ENCODE measurements at places on chromosomes 4 and X. TPM values are rescaled to one million over a fixed set of nuclear protein-coding genes. Genes with fewer than 3 reads are reported as not detected.
A peak's percentile ranks its signal among the peaks of the same experiment; 100 is the strongest.

DNA sequence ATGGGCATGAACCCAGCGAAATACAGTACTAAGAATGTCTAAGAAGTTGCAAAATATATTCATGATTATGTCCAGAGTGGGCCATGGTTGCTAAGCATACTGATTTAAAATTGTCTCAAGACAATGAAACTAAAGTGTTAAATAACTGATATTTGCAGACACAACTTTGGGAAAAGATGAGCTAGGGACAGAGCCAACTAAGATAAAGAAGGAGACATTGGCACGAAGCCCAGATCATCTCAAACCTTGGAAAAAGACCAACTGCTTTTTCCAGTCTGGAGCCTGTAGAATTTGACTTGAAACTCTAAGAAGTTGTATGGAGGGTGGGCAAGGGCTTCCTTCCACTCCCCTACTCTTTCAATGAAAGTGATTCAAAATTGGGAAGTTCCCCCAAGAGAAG, 108.5 kb upstream of the GLRA2 start:
- DNase-seq: no peak

GRCh38 chr4:146514651-146515357, 6.9 kb downstream of the SLC10A7 start:
- no peak for DNase-seq

DNA sequence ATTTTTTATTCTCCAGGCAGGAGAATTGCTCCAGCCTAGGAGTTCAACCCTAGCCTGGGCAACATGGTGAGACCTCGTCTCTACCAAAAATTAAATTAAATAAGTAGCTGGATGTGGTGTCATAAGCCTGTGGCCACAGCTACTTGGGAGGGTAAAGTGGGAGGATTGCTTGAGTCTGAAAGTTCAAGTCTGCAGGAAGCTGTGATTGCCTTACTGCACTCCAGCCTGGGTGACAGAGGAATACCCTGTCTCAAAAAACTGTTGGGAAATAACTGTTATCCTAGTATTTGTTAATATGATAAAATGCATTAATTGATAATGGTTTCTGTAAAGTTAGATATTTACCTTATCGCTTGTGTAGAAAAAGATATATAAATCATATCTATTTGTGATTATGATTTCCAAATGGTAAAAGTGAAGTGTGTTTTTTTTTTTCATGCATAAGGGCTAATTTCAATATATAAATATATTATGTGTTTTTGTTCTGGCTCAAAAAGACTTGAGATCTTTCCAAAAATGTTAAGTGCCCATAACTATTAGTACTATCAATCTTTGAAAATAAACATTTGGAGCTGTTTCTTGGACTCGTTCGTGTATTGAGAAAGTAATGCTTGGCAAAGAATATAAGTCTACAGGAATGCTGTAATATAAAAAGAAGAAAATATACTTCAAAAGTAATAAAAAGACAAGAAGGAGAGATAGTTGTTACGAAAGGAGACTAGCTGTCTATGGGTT, 396.6 kb downstream of the ADGRL3 start:
- DNase-seq: no peak

- DNase-seq: no peak
These were observed 330.7 kb upstream of the RASGEF1B start for GRCh38 chr4:81802285-81802846.

DNA sequence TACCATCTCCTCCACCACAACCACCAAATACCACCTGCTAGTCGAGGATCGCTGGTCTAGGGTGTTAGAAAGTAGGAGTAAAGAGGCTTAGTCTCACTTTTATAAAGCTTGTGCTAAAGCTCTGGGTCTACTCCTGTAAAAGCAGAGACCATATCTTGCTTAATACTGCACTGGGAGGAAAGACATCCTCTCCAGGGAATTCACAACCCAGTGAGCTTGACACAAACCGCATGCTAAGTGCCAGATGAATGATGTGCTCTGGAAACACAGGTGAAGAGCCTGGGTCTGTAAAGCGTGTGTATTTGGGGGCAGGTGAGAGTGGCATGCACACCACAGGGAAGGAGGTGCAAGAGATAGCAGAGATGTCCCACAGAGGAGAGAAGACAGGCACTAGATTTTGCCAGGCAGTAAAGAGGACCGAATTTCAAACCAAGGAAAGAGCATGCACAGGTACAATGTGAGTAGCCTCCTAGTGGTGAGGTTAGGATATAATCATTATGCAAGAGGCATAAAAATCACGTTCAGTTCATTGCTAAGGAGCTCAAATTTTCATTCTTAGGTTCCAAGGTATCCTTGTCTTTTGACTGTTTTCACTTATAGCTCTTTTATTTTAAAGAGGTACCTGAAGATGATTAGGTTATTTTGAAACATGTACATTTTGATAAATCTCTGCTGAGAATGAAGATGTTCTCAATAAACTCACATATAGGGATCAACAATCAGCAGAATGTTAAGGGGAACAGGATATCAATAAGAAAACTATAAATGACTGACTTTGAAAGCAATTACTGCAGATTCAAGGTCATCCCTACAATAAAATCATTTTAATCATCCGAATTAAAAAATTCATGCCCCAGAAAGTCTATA, 20.7 kb downstream of the TAPT1 start:
- peak; percentile 37 for DNase-seq

DNA sequence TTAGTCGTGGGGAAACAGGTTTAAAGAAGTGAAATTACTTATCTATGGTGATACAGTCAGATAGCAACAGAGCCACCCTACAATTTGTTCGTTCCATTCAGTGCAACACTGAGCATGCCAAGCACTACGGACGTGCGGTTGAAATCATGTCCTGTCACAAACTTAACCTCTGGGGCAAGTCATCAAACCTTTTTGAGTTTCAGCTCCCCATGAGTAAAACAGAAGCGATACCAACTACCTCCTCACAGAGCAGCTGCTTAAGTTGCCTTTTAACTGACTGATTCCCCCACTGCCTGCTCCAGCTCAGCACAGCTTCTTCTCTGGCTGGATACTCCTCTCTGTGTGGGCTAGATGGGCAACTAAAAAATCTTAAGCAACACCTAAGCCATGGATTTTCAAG, 36.0 kb downstream of the LHFPL1 start:
- no peak for DNase-seq

DNA sequence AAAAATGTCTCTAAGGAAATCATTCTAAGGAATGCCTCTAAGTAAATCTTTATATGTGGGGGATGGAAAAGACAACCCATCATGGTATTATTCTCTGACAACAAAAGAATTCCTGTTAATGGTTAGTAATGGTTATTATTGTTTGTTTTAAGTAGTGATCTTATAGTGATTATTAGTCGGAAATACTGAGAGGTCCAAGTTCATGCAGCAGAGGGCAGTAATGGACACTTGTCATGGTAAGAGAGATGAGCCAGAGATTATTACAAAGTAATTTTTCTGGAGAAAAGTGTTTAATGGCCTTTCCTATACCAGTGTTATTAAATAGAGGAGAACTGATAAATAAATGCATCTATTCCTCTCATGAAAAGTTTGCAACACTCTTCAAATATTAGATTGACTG, 8.1 kb upstream of the DKK2 start:
- DNase-seq: no peak

DNA sequence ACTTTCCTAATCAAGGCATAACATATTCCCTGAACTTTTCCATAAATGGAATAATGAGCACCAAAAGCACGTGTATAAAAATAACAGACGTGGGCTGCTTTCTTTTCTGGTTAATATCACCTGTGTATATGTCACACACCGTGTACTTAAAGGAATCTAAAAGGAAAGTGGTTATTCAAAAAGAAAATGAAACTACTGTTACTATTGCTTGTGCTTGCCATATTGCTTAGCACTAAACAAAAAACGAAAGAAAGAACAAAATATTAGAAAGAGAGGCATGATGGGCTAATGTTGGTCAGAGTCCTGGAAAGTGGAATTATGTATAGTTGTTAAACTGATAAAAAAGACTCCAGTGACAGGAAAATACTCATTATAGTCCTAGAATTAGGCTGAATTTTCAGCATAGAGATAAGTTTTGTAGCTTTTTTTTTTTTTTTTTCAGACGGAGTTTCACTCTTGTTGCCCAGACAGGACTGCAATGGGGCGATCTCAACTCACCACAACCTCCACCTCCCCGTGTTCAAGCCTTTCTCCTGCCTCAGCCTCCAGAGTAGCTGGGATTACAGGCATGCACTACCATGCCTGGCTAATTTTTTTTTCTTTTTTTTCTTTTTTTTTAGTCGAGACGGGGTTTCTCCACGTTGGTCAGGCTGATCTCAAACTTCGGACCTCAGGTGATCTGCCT, 123.2 kb downstream of the PABPC4L start:
- DNase-seq: no peak

GRCh38 chrX:151875270-151876026, 37.2 kb upstream of the MAGEA4 start:
- no peak for DNase-seq

DNA sequence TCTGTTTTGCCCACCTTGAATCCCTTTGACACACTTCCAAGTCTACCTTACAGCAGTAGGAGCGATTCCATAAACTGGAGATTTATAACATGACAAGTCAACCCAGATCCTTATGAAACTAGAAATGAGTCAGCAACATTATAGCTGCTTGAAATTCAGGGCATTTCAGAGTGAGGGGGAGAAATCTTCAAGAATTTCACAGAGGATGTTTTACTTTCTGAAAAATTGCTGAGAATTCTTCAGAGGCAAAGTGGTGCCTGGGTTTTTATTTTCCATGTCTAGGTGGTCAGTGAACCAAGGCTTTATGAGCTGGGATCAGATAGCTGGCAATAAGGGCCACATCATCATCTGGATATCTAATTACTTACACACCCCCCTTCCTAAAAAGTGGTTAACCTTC, 119.8 kb downstream of the PPARGC1A start:
- DNase-seq: no peak

DNA sequence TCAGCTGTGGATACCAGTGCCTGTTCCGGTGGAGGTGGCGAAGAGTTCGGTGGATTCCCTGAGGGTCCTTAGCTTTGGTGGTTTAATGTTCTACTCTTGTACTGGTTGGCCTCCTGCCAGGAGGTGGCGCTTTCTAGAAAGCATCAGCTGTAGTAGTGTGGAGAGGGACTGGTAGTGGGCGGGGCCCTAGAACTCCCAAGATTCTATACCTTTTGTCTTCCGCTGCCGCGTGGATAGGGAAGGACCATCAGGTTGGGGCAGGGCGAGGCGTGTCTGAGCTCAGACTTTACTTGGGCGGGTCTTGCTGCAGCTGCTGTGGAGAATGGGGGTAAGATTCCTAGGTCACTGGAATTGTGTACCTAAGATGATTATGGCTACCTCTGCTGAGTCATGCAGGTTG, 390.3 kb downstream of the FAM47A start:
- no peak for DNase-seq

DNA sequence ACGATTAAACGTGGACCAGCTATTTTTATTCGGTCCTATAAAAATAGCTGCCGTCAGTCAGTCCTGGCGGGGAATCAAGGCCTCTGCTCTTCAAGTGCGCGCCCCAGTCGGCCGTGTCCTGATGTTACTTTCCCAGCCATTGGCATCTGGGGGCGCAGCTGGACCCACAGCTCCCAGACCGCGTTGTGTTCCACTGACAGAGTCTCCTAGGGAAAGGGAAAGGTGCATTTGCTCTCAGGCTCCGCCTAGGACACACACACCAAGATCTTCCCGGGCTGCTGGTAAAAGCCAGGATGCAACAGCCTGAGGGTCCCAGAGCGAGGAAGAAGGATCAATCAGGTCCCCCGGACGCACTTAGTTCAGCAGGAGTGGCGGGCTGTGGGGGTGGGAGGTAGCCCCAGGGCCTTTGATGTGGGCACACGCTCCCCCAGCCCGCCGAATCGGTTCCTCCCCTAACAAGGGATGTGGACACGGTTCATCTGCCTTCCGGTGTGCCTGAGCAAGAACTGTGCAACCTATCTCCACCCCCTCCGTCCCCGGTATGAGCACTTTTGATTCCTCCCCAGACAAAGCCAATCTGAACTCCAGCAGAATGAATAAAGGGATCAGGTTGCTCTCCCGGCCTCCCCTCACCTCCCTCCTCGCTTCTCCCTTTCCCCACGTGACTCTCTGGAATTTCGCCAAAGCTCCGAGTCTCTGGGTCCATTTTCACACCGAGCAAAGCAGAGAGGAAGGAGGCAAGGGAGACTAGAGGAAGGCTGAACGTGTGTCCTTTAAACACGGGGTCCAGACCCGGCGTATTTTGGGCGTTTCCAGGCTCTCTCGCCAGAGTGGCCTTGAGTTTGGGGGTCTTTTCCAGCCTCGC, 626 bp upstream of the FRAS1 start:
- peak; percentile 84 for DNase-seq

DNA sequence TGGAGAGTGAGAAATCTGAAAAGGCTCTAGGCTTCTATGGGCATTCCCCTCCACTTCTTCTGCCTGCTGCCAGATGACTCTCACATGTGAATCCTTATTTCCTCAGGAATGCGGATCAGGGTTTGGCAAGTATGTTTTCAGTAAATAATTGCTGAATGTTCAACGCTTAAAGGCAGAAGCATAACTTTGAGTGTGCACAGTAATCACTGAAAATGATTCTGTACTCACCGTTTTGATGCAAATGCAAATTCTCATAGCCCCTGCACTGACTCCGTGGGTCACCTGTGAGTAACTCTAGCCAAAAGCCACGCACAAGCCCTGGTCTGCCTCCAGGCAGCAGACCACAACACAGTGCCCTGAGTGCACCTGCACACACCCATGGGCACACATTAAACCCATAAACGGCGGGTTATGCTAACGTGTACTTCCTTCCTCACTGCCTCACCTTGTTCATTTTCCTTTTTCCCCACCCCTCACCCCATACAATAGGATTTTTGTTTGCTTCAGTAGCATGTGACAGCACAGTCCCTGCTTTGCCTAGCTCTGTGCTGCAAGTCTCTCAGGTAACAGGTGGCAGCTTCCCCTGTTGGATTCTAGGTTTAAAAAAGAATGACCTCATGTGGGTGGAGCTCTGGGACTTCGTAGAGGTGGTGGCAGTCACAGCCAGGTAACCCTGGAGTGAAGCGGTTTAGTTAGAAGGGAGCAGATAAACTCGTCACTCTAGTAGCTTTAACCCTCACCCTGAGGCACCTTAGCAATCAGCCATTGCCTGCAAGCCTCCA, at the start of gene ARHGEF38:
ARHGEF38 (plus strand) TSS at position 656 of the 782 bp plus-strand sequence. CDS start 146 bp downstream, outside the sequence.
- DNase-seq: no peak

DNA sequence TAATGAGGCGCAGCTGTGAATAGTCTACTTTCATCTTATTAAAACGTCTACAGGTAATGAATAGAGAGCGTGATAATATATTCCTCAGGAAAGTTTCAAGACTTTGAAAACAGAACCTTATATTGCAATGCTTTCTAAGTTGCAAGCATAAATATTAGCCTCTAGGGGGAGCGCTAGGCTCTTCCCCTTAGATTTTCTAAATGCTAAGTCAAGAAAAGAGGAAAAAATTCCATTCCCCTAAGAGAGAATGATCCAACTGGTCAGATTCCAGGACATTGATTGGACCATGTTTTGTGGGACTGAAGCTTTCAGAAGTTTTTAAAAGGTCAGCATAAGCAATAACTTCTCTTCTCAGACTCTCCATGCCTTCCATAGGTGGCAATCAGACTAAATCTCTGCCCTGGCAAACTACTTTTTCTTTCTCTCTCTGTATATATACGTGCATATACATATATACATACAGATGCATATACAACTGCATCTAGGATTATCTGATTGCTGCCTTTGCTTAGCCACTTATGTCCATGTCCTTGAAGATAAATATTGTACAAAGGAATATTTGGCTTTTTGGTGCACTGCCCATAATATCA, 492.9 kb downstream of the INPP4B start:
- DNase-seq: peak; percentile 1

The GATA1 gene
- not detected for total RNA-seq

The CDKL2 gene
- 0.28 TPM for total RNA-seq

The GABRE gene
- 4.4 TPM for total RNA-seq

The PLP2 gene
- total RNA-seq: 1.5 TPM

The MAML3 gene
- 5.9 TPM for total RNA-seq

The SRPX gene
- total RNA-seq: 8.0 TPM

The NUP62CL gene
- 1.9 TPM for total RNA-seq

The CFI gene
- total RNA-seq: not detected

The PABPC5 gene
- total RNA-seq: 4.3 TPM

The AFP gene
- total RNA-seq: 4.2 TPM

The SLC2A9 gene
- not detected for total RNA-seq

The AREG gene
- total RNA-seq: not detected
